ENCODE measurements at places on chromosomes 1 and 21. TPM values are rescaled to one million over a fixed set of nuclear protein-coding genes. Genes with fewer than 3 reads are reported as not detected.

GPR153 gene
- total RNA-seq = 0.57 TPM

WDR64 gene
- total RNA-seq = not detected

PTAFR gene
- 0.23 TPM for total RNA-seq

RHOU gene
- total RNA-seq = 1.8 TPM

CRP gene
- total RNA-seq = not detected

PCBP3 gene
- total RNA-seq = 5.1 TPM

KRTAP11-1 gene
- total RNA-seq = not detected

PRRX1 gene
- not detected for total RNA-seq

REN gene
- not detected for total RNA-seq

ACTL8 gene
- total RNA-seq = not detected

RNU1-1 gene
- 2,343 TPM for total RNA-seq

CLCA1 gene
- not detected for total RNA-seq

ICOSLG gene
- total RNA-seq = 10.2 TPM

TMCC2 gene
- total RNA-seq = 1.0 TPM

TRPM2 gene
- 20.6 TPM for total RNA-seq

CD48 gene
- total RNA-seq = 204 TPM

OR2M7 gene
- total RNA-seq = not detected

LCE1B gene
- not detected for total RNA-seq

LRRN2 gene
- not detected for total RNA-seq

THEM5 gene
- total RNA-seq = not detected

CELA2B gene
- not detected for total RNA-seq

OLFML2B gene
- total RNA-seq = not detected

AIRE gene
- 3.0 TPM for total RNA-seq

NBL1 gene
- 27.6 TPM for total RNA-seq

KIAA1614 gene
- total RNA-seq = 0.07 TPM

BGLAP gene
- total RNA-seq = 2.9 TPM

FALEC gene
- total RNA-seq = not detected

APOBEC4 gene
- total RNA-seq = not detected

TCHH gene
- 0.07 TPM for total RNA-seq

LIN9 gene
- 11.1 TPM for total RNA-seq

AMY1A gene
- total RNA-seq = not detected

CHIA gene
- total RNA-seq = not detected

CRYBG2 gene
- 1.2 TPM for total RNA-seq

AGMAT gene
- 20.2 TPM for total RNA-seq

UMODL1 gene
- total RNA-seq = 0.09 TPM

DYNLT5 gene
- not detected for total RNA-seq

MEF2D gene
- 34.2 TPM for total RNA-seq

GPR37L1 gene
- not detected for total RNA-seq

DOP1B gene
- 22.9 TPM for total RNA-seq

LGR6 gene
- total RNA-seq = 0.43 TPM

RGS13 gene
- not detected for total RNA-seq

TSNAX gene
- 38.5 TPM for total RNA-seq

CLEC20A gene
- not detected for total RNA-seq

GCSAML gene
- total RNA-seq = 0.16 TPM

ACTN2 gene
- total RNA-seq = not detected

OPTC gene
- not detected for total RNA-seq

FAM72C gene
- 17.5 TPM for total RNA-seq

ADORA1 gene
- total RNA-seq = not detected

SLC1A7 gene
- not detected for total RNA-seq

SPRR2A gene
- total RNA-seq = not detected

CHAF1B gene
- 31.5 TPM for total RNA-seq

SPTA1 gene
- not detected for total RNA-seq

CFAP74 gene
- total RNA-seq = not detected

KMO gene
- total RNA-seq = not detected

TDRD5 gene
- total RNA-seq = not detected

TRIM67 gene
- total RNA-seq = not detected

HES3 gene
- not detected for total RNA-seq

SELE gene
- total RNA-seq = not detected

HUNK gene
- total RNA-seq = not detected

LIN28A gene
- total RNA-seq = not detected
